ENCODE measurements at places on chromosomes 11 and 22.

DNA sequence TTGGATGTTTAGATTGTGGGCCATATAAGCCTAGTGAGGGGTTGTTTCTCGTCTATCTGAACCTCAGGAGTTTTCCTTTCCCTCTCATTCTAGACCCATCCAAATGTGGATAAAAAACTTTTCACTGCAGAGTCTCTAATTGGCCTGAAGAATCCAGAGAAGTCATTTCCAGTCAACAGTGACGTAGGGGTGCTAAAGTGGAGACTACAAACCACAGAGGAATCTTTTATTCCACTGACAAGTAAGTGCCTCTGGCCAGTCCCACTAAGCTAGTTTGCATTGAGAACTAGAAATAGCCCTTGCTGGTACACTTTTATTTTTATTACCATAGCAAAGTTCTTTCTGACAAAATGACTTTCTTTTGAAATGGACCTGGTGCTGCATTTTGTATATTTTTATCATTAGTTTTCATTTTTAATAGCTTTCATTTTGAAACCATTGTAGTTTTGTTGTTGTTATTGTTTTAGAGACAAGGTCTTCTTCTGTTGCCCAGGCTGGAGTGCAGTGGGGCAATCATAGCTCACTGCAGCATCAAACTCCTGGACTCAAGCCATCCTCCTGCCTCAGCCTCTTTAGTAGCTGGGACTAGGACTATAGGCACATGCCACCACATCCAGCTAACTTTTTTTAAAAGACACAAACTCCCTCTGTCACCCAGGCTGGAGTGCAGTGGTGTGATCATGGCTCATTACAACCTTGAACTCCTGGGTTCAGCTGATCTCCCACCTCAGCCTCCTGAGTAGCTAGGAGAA lies 14.6 kb upstream of the PHLDB1 start:
- no peak for DNase-seq

- DNase-seq: no peak
Measured at GRCh38 chr11:69552951-69553350, 71.5 kb downstream of the LINC01488 start.

DNA sequence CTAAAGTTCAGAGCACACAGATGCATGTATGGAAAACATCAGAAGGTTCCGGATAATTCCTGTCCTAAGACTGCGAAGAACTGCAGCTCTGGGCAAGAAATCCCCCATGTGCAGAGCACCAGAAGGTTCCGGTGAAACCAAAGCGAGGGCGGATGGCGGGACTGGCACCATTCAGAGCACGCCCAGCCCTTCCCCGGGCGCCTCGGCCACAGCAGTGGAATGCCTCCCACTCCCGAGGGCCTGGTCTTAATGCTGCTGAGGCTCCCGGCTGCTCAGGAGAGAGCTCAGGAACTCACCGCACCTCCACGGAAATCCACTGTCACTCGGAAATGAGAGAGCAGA lies 43.1 kb downstream of the BRD1 start:
- no peak for DNase-seq

DNA sequence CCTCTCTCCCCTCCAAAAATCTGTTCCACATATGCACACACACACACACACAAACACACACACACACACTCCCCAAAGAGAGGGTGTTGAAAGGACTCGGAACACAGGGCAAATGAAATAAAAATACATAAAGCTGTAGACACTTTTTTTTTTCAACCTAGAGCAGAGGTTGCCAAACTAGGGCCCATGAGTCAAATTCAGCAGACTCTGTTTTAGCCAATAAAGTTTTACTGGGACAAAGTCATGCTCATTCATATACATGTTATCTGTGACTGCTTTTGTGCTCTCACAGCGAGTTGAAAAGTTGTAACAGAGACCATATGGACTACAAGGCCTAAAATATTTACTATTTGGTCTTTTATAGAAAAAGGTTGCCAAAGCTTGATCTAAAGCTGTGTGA lies 8.9 kb downstream of the IMMP1L start:
- no peak for DNase-seq

GRCh38 chr11:71482746-71483364 lies 29.9 kb downstream of the NADSYN1 start:
- DNase-seq: no peak

DNA sequence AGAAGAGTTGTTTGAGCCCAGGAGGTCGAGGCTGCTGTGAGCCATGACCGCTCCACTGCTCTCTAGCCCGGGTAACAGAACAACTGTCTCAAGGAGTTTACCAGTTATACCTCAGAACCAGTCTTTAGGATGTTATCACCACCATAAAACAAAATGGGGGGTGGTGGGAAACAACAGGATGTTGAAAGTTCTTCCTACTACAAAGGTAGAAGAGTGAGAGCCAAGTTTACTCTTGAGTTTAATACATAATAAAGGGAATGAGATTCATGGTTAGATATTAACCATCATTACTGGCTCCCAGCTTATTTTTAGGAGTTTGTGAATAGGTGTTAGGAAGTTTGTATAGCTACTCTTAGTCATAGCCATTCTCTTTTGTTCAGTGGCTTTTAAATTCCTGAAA lies 78.8 kb upstream of the HORMAD2 start:
- no peak for DNase-seq

- no peak for DNase-seq
Measured at GRCh38 chr11:130832566-130833425, 83.5 kb downstream of the SNX19 start.

DNA sequence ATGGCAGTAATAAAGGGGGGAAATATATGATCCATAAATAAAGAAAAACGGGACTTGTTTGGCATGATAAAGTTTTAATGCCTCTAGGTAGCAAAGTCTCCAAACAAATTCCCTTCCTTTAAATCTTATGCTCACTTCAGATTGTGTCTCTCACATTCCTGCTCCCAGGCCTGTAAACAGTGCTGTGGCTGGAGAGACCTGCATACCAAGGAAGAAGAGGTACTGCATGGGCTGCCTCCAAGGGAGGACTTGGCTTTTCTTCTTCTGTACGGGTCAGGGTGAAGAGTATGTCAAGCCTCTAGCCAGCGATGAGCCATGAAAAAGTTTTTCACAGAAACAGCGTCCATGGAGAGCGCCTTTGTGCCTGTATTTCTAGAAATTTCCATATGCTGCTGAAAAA lies 161.8 kb downstream of the KIRREL3 start:
- no peak for DNase-seq
